Stimulated activated naive CD8-positive, alpha-beta T cell treated with anti-CD3 and anti-CD28 coated beads, Interleukin-15, Interleukin-2, amounts not matched to agents 100 U/mL and 50 U/mL, for 24 hours (primary cell): ENCODE measurements at places on chromosomes 3 and 15.

DNA sequence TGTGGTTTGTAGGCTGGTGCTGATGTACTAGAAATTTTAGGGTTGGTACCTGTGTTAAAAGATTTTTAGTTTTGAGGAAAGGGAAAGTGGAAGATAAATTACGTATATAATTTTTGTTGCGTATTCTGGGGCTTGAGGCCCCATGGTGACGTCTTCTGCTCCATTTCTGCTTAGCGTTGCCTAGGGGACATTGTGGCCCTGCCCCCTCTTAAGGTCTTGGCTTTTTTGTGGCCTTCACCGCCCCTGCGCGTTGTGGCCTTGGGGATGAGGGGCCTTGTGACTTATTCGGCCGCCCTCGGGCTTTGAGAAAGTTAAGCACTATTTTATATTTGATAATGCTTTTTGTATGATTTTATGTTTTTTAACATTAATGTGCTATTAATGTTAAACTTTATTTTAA is 182.0 kb downstream of the KLF13 start:
- no peak for DNase-seq

GRCh38 chr15:27062951-27063350 is 92.0 kb downstream of the GABRG3 start:
- DNase-seq, result no peak

GRCh38 chr3:184734903-184735701 is 23.2 kb upstream of the MAGEF1 start:
- DNase-seq, result no peak

DNA sequence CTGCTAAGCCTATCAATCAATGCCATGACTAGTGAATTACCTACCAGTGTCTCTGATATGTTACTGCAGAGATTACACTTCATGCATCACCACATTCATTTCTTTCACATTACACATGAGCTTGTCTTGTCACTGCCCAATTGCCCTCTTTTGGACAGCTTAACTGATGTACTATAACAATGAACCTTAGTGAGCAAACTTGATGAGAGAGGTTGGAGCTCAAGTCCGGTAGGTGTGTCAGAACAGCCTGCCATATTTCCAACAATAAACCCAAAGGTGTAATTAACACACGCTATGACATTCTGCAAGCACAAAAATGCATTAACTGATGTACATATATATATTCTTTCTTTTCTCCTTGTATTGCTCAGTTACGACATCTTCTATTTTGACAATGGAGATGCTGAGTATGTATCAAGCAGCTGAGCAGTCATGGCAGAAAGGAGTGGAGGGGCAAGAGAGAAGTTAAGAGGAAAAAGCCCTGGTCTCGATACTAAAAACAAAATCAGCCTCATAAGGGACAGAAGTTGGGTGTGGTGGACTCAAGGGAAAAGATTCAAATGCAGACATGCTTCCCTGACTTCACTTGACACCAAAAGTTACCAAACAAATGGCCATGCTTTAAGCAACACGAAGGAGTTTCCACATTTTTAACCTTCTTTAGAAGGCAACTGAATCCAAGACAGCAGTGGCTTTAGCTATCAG is 538.2 kb downstream of the FOXP1 start:
- no peak for DNase-seq

DNA sequence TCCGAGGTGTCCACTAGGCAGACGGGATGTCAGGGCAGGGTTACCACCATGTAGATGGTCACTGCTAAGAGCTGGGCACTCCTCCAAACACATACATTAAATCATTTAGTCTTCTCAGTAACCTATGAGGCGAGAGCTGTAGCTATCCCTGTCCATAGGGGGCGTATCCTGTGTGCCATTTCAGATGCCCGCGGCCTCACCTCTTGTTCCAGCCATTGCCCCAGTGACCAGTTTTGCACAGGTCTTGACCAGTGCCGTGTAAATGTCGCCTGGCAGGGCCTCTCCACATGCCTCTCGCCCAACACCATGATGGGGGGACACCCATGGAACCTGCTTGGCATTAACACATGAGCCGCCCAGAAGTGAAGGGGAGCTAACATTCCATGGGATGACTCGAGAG is 20.8 kb upstream of the SRP14 start:
- DNase-seq, result peak; percentile 2

DNA sequence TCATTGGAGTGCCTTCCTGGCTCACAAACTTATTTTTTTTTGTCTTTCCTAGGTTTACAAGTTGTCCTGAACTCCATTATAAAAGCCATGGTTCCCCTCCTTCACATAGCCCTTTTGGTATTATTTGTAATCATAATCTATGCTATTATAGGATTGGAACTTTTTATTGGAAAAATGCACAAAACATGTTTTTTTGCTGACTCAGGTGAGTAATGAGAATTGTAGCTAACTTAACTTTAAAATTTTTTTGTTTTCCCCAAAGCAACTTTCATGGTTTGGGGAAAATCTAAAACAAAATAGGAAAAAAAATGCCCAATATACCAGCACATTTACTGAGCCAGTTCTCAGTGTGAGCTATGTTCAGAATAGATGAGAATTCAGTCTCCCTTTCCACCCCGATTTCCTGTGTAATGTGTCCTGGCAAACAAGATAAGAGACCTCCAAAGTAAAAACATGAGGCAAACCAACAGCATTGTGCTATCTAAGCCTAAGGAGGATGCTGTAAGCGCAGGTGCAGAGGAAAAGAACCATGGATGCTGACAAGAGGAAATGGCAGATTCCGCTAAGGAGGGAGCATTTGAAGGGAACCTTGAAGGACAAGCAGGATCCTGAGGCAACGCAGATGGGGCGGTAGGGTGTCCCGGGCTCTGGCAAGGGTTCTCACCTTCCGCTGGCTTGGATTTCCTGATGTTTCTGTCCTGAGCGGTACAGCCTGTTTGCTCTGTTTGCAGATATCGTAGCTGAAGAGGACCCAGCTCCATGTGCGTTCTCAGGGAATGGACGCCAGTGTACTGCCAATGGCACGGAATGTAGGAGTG is 171.4 kb downstream of the CACNA1D start:
- no peak for DNase-seq

DNA sequence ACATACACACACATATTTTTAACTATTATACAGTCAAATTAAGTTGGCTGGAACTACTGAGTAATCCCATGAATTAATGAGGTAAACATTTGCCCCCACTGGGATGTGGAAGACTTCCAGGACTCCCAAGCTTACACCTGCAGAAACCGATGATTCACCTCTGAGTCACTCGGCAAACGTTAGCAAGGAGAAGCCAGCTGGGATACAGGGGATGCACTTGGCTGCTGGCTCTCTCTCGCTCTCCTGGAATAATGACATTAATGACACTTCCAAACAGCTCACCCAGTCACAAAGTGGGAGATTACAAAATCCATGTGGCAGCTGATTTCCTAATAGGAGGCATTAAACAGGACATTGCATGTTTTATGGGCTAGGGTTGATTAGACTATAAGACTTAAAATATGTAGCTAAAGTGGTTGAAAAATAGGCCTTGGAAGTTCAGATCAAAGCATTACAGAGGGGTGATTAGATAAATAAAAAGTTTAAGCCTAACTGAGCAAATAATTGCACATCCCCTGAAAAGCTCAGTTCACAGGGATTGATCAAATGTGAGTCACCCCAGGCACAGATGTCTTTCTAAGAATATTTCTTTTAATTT is 500.9 kb downstream of the SOX2 start:
- DNase-seq, result no peak

GRCh38 chr3:28267984-28268849 is 26.8 kb downstream of the CMC1 start:
- DNase-seq, result no peak

DNA sequence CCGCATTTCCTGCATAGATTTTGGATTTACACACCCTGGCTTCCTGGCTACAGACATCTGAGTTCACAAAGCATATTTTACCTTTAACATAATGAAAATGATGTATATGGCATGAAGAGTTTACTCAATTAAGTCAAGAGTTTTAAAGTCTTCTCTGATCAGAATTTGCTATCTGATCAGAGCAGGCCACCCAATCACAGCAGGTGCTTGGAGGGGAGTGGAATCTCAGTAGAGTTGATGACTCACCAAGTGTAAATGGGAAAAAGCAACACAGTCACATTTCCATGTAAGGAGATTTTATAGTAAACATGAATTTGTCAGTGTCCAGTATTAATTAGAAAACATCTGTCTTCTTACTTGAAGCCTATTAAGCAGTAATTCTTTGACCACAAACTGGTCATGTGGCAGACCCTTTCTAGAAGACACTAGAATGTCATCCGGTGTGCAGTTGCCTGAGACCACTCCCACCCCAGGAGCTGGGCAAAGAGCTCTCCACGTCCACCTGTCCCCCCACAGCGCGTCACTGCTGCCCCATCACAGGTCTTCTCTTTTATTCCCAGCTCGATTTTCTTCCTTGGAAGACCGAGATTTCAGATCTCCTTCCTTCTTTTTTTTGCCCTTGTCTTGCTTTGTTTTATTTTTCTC is 10.8 kb downstream of the MESD start:
- DNase-seq, result no peak

GRCh38 chr15:60546744-60547143 is 67.8 kb upstream of the ICE2 start:
- DNase-seq, result peak; percentile 44

DNA sequence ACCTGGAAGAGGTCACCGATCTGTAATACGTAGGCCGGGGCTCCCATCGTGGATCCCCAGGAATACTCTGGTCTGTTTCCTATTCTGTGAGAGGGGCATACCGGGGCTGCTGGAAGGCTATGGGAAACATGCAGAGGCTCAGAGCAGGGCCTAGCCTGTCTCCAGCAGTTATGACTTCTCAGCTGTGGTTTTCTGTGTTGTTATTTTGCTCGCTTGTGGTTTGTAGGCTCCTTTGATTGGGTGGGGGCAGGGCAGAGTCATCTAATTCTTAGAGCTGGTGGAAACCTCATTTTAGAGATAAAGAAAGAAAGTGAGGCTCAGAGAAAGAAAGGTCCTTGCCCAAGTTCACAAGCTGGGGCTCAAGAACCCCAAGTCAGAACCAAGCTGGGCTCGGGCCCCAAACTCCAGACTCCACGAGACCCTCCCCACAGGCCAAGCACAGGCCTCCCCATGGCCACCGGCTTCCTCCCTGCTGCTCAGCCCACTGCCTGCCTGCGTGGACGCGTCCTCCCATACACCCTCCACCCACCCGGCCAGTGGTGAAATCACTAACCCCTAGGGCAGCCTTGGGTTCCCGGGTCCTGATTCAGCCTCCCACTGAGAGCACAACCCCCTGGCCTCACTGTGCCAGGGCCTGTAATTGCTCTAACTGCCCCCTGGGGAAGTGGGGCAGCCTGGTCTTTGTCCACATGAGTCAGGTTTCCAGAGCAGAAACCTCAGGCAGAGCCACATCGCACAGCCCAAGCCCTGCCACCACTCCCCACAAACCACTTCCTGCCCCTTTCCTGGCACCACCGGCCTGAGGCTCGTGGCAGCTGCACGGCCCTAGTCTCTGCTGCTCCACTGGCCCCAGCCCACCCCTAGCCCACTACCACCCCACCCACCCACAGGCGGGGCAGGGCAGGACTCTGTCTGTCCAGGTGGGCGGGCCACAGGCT is 270.8 kb downstream of the UACA start:
- peak; percentile 85 for DNase-seq

- no peak for DNase-seq
Observed at GRCh38 chr3:187568171-187568570, 102.0 kb downstream of the SST start.

GRCh38 chr3:131622726-131623125 is 120.0 kb upstream of the MRPL3 start:
- DNase-seq, result no peak

- no peak for DNase-seq
Observed at GRCh38 chr3:135161425-135161824, 366.4 kb downstream of the EPHB1 start.

DNA sequence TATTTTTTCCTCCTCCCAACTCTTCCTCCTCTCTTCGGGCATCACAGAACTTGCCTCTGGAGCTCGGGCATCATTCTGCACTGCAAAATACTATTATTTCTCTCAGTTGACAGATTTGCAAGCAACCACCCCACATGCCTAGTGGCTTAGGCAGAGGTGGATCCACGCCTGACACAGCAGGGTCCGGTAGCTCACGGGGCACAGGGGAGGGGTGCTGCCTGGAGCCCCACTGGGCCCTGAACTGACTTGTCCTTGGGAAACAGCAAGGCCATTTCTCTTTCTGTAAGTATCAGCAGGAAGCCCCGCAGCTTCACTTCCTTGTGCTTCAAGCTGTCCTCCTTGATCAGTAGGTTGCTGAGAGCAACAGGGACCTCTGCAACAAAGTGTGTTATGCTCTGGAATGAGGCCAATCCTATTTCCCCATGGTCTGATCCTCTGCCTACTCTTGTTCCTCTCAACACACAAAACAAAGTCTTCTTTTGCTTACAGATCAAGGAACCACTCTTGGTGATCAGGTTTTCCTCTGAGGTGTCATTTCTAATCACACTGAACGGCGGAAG is 69.1 kb downstream of the FAM174B start:
- DNase-seq, result no peak

DNA sequence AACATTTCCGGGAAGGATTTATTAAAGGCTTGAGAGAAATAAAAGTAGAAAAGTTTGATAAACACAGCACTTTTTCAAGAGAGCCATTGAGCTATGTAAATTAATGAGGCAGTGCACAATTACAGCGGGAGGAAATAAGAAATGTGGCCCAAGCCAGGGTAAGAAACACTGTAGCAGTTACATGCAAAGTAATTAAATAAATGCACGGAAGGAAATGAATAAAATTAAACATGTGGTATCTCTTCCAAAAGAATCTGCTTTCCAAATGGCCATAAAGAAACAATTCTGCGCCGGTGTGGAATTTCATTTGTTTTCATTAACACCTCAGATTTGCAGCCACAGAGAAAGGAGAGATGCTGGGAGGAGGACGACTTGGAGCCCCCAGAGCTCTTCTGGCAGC is 35.3 kb downstream of the ZPLD1 start:
- DNase-seq, result no peak

DNA sequence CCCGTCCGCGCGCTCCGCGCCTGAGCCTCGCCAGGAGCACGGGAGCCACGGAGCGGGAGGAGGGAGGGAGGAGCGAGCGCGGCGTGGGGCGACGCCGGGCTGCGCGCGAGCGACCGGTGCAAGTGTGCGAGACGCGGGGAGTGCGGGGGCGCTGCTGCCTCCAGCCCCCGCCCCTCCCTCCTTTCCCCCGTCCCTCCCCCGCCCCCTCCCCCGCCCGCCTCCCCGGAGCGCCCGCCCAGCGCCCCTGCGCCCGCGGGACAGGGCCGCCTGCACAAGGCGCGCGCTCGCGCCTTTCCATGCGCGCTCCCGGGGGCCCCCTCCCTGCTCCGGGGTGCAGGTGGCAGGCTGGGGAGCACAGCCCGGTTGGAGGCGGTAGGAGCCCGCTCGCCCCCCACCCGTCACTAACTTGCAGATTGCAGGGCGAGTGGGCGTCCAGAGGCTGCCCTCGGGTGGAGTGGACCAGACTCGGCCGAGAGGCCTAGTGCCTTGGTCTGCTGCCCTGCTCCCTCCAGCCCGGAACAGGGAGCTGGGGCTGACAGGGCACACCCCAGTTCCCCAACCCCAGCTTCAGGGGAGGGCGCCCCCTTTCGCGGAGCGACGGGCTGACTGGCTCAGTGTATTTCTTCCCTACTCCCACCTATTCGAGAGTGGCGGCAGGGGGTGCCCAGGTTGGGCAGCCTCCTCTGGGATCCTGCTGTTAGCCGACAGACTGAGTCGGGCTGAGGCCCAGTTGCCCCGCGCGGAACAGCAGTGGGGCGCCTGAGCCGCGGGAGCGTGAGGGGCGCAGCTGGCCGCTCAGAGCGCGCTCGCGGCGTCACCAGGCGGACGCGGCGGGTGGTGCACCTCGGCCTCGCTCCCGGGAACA is at the start of gene WNT7A:
TSS of gene WNT7A (minus strand) at position 126 of the 865 bp plus-strand sequence. CDS start 255 bp downstream, outside the sequence.
- peak; percentile 74 for DNase-seq
